ENCODE measurements at places on chromosomes 4 and X.

GRCh38 chr4:25892796-25893195 lies 21.2 kb upstream of the SMIM20 start:
- no peak overlapping the region for H3K4me3 ChIP-seq
- DNase-seq, result no peak
- peaks cover 23% of the 10 kb centered on the region for H3K4me1 ChIP-seq
- H3K27me3 ChIP-seq, result peaks cover 3% of the 10 kb centered on the region
- H3K36me3 ChIP-seq, result no peaks in the 10 kb centered on the region
- H3K27ac ChIP-seq, result no peak overlapping the region

- no peak for DNase-seq
- H3K27me3 ChIP-seq, result peaks cover 3% of the 10 kb centered on the region
- H3K4me1 ChIP-seq, result no peaks in the 10 kb centered on the region
Measured at GRCh38 chrX:128460835-128461234, 408.6 kb upstream of the ACTRT1 start.

DNA sequence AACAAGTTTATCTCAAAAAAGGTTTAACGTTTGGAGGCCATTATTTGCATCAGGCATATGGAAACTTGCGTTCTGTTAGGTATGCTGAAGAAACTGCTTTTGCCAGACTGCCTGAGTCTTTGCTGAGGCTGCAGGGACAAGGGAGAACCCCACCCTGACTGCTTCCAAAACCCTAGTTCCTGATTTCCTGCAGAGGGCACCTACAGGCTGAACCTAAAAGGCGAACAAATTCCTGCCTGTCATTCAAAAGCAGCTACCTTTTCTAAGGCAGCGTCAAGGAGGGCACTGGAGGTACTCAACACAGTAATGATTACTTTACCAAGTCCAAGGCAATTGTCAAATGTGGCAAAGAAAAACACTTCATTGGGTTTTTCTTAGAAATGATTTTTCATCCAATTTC lies 578 bp upstream of the CORIN start:
- H3K4me1 ChIP-seq, result peaks cover 21% of the 10 kb centered on the region
- no peak overlapping the region for H3K27ac ChIP-seq
- H3K27me3 ChIP-seq, result peaks cover 32% of the 10 kb centered on the region
- peak overlapping the region; percentile 88 for H3K4me3 ChIP-seq
- H3K36me3 ChIP-seq, result peaks cover 18% of the 10 kb centered on the region

DNA sequence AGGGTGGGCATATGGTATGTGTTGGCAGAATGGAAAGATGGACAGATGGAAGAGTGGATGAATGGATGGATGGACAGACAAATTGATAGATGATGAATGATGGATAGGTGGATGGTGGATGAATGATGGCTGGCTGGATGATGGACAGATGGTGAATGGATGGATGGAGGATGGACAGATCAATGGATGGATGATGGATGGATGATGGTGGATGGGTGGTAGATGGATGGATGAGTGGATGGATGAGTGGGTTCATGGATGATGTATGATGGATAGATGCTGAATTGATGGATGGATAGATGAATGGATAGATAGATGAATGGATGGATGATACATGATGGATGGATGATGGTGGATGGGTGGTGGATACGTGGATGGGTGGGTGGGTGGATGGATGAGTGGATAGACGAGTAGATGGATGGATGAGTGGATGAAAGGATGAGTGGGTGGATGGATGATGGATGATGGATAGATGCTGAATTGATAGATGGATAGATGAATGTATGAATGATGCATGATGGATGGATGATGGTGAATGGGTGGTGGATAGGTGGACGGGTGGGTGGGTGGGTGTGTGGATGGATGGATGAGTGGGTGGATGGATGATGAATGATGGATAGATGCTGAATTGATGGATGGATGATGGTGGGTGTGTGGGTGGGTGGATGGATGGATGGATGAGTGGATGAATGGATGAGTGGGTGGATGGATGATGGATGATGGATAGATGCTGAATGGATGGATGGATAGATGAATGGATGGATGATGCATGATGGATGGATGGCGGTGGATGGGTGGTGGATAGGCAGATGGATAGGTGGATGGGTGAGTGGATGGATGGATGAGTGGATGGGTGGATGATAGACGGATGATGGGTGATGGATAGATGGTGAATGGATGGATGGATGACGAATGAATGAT lies 249.6 kb downstream of the AFAP1 start:
- no peaks in the 10 kb centered on the region for H3K36me3 ChIP-seq
- no peaks in the 10 kb centered on the region for H3K4me1 ChIP-seq
- H3K4me3 ChIP-seq, result no peak overlapping the region
- DNase-seq, result no peak
- peaks cover 10% of the 10 kb centered on the region for H3K27me3 ChIP-seq
- no peak overlapping the region for H3K27ac ChIP-seq

GRCh38 chrX:45851434-45851991 lies 650.8 kb upstream of the DIPK2B start:
- DNase-seq, result peak; percentile 68
- H3K27me3 ChIP-seq, result peaks cover 3% of the 10 kb centered on the region
- peak overlapping the region; percentile 81 for H3K4me3 ChIP-seq
- H3K36me3 ChIP-seq, result peaks cover 10% of the 10 kb centered on the region

GRCh38 chr4:38367642-38368174 lies 296.3 kb upstream of the KLF3 start:
- H3K4me3 ChIP-seq, result no peak overlapping the region
- H3K36me3 ChIP-seq, result peaks cover 5% of the 10 kb centered on the region
- no peaks in the 10 kb centered on the region for H3K27me3 ChIP-seq
- H3K27ac ChIP-seq, result peak overlapping the region; percentile 54
- no peak for DNase-seq

DNA sequence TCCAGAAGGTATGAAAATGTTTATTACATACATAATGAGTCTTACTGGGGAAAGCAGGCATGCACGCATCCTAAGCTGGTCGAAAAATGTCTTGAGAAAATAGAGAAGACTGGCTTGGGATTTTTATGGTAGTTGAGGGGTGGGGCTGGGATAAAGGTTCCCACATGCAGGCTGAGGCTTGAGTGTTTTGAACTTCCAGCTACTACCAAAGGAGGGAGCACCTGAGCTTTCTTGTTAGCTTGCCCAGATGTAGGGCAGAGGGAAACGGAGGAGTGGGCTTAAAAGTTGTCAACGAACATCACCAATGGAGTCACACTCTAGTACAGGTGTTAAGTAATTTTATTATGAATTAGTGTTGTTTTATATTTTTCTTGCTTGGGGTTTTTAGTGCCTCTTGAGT lies 39.6 kb upstream of the SRPX start:
- no peaks in the 10 kb centered on the region for H3K36me3 ChIP-seq
- H3K4me3 ChIP-seq, result no peak overlapping the region
- peak; percentile 6 for DNase-seq
- no peak overlapping the region for H3K27ac ChIP-seq
- H3K4me1 ChIP-seq, result no peaks in the 10 kb centered on the region

GRCh38 chrX:48487362-48487798 lies 11.4 kb downstream of the FTSJ1 start:
- peaks cover 12% of the 10 kb centered on the region for H3K27me3 ChIP-seq
- no peak overlapping the region for H3K4me3 ChIP-seq
- H3K27ac ChIP-seq, result no peak overlapping the region
- H3K4me1 ChIP-seq, result no peaks in the 10 kb centered on the region

DNA sequence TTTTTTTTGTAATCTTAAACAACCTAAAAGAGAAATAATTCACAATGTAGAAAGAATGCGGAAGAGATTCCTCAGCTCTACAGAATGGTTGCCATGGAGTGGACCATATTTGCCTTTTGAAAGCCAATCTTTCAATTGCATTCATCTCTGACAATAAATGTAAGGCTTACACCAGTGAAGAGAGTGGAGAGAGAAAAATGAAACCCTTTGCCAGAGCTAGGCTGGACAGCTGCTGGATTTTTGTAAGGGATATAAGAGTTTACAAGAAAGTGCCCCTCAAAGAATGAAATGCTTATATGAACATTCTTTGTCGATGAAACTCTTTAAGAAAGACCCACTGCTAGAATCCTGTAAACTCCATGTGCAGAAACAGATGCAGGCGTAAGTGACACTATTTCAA lies 66.0 kb upstream of the FAT1 start:
- no peak overlapping the region for H3K27ac ChIP-seq
- no peaks in the 10 kb centered on the region for H3K4me1 ChIP-seq
- no peak overlapping the region for H3K4me3 ChIP-seq
- H3K36me3 ChIP-seq, result no peaks in the 10 kb centered on the region
- H3K27me3 ChIP-seq, result peaks cover 10% of the 10 kb centered on the region

GRCh38 chr4:139776235-139776634 lies 110.6 kb downstream of the MGST2 start:
- peaks cover 31% of the 10 kb centered on the region for H3K36me3 ChIP-seq
- H3K27ac ChIP-seq, result peak overlapping the region; percentile 90
- peaks cover 49% of the 10 kb centered on the region for H3K4me1 ChIP-seq
- peak overlapping the region; percentile 19 for H3K4me3 ChIP-seq

DNA sequence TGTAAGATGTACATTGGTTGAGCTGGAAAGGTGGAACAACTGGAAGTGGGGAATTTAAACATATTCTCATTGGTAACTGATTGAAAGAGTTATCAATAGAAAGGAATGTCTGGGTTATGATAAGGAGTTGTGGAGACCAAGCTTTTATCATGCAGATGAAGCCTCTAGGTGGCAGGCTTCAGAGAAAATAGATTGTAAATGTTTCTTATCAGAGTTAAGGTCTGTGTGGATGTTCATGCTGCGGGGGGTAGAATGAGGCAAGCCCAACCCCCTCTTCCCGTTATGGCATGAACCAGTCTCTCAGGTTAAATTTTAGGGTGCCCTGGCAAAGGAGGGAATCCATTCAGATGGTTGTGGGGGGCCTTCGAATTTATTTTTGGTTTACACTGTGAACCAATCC lies 16.0 kb downstream of the ARSD start:
- H3K4me1 ChIP-seq, result peaks cover 16% of the 10 kb centered on the region
- H3K27me3 ChIP-seq, result no peaks in the 10 kb centered on the region
- H3K27ac ChIP-seq, result no peak overlapping the region

- H3K4me1 ChIP-seq, result no peaks in the 10 kb centered on the region
- H3K27me3 ChIP-seq, result no peaks in the 10 kb centered on the region
- no peak overlapping the region for H3K4me3 ChIP-seq
Measured at GRCh38 chrX:132059973-132060540, 37.0 kb downstream of the STK26 start.

GRCh38 chrX:55357236-55357635 lies 92.5 kb upstream of the PAGE3 start:
- DNase-seq, result no peak
- no peaks in the 10 kb centered on the region for H3K27me3 ChIP-seq
- no peak overlapping the region for H3K4me3 ChIP-seq
- H3K27ac ChIP-seq, result no peak overlapping the region
- H3K4me1 ChIP-seq, result no peaks in the 10 kb centered on the region

DNA sequence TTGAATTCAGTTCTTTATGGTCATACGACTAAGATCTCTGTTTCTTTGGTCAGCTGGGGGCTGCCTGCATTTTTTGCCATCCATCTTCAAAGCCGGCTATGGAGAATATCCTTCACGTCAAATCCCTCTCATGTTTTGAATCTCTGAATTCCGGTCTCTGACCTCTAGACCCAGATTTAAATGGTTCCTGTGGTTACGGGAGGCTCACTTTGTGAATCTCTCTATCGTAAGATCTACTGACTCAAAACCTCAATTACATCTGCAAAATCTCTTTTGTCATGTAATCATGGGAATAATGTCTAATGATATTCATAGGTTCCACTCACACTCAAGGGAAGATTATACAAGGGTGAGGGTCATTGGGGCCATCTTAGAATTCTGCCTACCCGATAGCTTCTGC lies 5.7 kb upstream of the MPC1L start:
- H3K4me3 ChIP-seq, result no peak overlapping the region
- no peaks in the 10 kb centered on the region for H3K36me3 ChIP-seq
- DNase-seq, result no peak
- no peak overlapping the region for H3K27ac ChIP-seq
- no peaks in the 10 kb centered on the region for H3K27me3 ChIP-seq

DNA sequence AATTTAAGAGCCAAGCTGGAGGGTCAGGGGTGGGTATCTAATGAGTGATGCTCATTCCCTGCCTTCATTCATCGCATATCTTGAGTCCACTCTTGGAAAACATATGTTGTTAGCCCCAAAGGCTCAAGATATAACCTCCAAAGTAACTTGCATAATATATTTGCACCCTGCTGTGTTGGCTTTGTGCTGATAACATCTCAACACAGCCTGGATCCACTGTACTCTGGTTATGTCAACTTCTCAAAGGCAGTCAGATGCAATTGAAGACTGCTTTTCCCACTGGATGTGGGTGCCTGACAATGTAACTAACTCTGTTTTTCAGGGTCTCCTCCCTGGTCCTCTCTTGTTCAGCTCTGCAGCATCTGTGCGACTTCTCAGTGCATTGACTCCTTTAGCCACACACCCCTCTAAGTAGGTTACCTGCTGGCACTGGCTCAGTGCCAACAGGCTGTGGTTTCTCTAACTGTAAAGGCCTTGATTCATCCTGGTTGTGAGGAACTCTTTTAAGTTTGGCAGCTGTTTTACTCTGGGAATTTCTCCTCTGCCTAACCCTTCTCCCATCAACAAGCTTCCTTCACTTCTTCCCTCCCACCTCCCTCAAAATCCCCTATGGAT lies 28.1 kb downstream of the SLC16A2 start:
- H3K36me3 ChIP-seq, result peaks cover 4% of the 10 kb centered on the region
- H3K4me1 ChIP-seq, result no peaks in the 10 kb centered on the region
- DNase-seq, result no peak
- peaks cover 3% of the 10 kb centered on the region for H3K27me3 ChIP-seq
- no peak overlapping the region for H3K27ac ChIP-seq
- H3K4me3 ChIP-seq, result no peak overlapping the region

GRCh38 chrX:12325171-12325570 lies 186.9 kb downstream of the FRMPD4 start:
- no peak overlapping the region for H3K4me3 ChIP-seq
- no peaks in the 10 kb centered on the region for H3K4me1 ChIP-seq
- DNase-seq, result no peak
- H3K27ac ChIP-seq, result no peak overlapping the region
- no peaks in the 10 kb centered on the region for H3K27me3 ChIP-seq

DNA sequence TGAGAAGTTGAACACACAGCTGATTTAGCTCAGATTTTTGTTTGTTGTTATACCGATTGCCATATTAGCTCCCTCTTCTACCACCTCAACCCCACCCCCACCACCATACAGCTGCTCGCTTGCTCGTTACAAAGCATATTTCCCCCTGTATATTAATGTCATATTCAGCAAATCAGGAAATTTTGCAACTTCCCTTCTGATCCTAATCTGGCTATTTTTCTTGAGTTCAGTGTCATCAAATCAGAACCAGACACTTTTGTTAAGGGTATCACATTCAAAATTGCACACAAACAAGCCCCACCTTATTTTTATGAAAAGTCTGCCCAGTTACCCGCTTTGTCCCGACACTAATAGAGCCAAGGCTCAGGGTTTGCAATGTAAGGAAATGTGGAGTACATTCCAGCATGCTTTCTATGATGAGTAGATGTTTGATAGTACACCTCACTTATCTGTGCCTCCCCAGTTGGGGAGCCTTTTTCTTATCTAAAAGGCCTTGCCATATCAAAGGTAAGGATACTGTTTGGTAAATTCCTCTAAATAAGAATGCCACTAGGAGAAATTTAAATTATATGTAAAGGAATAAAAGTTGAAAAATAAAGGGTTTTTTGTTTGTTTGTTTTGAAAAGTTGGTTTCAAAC lies 212.2 kb downstream of the CBR4 start:
- no peak overlapping the region for H3K4me3 ChIP-seq
- H3K27me3 ChIP-seq, result peaks cover 3% of the 10 kb centered on the region
- no peak for DNase-seq
- H3K36me3 ChIP-seq, result peaks cover 17% of the 10 kb centered on the region
- peaks cover 7% of the 10 kb centered on the region for H3K4me1 ChIP-seq

GRCh38 chrX:34849371-34849770 lies 93.2 kb upstream of the FAM47B start:
- no peak for DNase-seq
- H3K27me3 ChIP-seq, result peaks cover 4% of the 10 kb centered on the region
- no peaks in the 10 kb centered on the region for H3K36me3 ChIP-seq
- H3K4me3 ChIP-seq, result no peak overlapping the region
